ENCODE measurements at places on chromosomes 7 and 10.
A peak's percentile ranks its signal among the peaks of the same experiment; 100 is the strongest.

GRCh38 chr7:131826960-131827359, 270.5 kb upstream of the PODXL start:
- DNase-seq = no peak

DNA sequence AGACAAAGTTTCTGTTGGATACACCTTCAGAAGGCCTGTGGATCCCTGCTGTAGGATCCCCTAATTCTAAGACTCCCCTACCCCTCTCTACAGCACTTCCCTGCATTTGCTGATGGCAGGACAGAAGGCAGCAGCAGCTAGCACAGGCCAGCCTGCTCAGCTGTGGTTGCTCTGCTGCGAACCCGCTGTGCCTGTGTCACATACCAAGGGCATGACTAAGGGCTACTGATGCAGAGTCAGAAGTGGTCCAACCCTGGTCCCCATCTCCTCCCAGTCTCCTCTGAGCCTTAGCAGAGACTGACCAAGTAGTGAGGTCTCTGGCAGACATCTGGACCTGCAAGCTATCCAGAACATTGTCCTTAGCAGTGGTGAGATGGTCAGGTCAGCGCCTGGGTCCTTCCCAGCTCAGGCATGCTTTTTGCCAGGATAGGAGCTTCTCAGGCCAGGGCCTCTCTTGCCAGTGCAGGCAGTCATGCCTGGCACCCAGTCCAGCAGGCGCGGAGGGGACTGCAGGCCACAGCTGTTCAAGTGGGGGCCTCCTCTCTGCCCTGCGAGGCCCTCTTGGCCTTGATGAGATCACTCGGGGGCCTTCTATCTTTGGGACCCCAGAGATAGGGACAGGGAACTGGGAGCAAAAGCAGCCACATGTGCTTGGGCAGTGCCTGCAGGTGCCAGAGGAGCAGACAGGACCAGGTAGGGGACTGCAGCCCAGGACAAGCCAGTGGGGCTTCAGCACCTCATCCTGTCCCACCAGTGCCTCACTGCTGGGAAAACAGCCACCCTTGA, 146.4 kb downstream of the ZNF248 start:
- no peak for DNase-seq

- no peak for DNase-seq
Observed at GRCh38 chr10:8405596-8405995, 351.1 kb downstream of the GATA3 start.

- DNase-seq = no peak
Observed at GRCh38 chr10:21364196-21365114, 161.0 kb downstream of the SKIDA1 start.

DNA sequence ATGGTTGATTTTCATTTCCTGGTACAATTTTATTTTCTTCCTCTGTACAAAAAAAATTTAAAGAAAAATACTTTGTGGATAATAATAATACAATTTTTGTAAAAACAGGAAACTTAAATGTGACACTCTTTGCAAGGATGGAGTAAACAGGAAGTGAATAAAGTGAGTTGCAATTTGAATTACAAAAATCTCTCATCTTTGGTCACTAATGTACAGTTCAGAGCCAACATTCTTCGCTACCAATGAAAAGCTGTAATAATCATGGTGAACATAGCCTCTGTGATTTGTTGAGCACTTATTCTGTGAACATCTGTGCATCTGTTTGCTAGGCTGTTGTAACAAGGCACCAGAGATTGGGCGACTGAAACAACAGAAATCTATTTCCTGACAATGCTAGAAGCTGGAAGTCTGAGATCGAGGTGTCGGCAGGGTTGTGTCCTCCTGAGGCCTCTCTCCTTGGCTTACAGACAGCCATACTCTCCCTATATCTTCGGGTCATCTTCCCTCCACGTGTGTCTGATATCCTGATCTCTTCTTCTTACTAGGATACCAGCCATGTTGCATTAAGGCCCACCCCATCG, 295.3 kb upstream of the KLF6 start:
- DNase-seq = no peak

DNA sequence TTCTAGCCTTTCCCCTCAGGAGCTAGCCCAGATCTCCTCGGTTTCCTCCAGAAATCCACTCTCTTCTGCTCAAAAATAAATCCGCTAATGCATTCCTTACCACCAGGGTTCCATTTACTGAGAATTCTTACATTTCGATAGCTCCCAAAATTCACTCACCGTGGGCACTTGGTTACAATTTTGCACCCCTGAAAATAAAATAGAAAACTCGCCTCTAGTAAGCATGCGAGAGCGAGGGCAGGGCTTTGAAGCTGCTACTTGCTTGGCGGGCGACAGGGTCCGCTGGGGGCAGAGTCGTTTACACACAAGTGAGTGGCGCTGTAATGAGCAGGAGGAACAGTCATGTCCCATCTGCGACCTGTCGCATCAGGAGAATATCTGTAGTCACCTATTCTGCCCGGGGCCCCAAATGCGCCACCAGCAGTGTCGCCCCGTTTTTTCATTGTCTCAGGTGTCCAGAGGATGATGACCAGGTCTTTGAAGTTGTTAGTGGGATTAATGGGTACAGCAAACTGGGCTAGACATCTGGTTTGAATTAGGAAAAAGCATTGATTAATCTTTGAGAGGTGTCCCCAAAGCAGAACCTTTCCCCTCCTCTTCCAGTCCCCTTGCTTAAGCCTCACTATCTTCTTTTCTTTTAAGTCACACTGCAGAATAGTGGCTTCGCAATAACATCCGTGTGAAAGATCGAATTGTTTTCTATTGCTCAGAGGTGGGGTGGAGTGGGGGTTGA, 1.2 kb upstream of the MEOX2 start:
- DNase-seq = no peak

- DNase-seq = no peak
Observed at GRCh38 chr10:15225511-15225910, 57.0 kb upstream of the NMT2 start.

DNA sequence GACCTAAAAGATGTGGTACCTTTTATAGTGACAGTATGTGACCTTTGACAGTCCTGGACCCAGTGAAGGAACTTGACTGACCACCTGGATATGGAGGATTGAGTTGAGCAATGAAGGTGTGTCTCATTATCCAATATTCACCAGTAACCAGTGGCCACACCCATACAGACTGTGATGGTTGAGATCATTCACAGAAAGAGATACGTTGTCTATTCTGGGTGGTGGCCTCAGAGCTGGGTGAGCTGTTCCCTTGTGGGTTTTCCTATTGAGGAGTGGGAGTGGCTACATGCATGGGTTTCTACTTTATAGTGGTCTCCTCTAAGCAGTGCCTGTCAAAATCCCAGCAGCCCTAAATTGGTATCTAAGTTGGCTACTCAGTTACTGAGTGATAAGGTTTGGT, 507.4 kb downstream of the SORCS3 start:
- DNase-seq = no peak

DNA sequence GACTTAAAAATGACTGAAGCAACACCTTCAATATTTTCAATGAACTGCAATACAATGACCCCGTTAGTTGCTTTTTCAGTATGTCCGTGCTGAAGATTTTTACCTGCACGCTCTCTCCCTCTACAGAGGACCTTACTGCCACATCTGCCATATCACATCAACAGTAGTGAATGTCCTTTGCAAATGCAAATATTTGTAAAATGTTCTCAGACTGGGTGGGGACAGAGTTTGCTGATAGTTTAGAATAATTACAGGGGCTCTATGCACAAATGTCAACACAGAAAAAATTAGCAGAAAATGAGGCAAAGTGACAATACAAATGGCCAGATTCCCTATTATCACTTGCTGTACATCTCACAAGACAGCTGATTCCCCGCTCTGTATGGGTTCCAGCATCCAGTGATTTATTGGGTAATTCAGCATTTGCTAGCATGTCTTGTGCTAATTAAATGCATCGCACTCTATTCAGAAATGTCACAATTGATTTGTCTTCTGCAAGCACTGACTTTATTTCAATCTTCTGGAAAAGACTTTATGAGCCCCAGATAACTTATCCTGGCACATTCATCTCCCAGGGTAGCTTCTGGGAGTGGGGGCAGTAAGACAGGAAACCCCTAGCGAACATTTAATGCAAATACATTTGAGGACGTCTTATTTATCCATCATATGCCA, 69.1 kb upstream of the PTER start:
- DNase-seq = no peak

- DNase-seq = no peak
Observed at GRCh38 chr10:121644501-121644900, 46.3 kb upstream of the FGFR2 start.

GRCh38 chr7:106075937-106076336, 36.2 kb downstream of the SYPL1 start:
- DNase-seq = no peak

DNA sequence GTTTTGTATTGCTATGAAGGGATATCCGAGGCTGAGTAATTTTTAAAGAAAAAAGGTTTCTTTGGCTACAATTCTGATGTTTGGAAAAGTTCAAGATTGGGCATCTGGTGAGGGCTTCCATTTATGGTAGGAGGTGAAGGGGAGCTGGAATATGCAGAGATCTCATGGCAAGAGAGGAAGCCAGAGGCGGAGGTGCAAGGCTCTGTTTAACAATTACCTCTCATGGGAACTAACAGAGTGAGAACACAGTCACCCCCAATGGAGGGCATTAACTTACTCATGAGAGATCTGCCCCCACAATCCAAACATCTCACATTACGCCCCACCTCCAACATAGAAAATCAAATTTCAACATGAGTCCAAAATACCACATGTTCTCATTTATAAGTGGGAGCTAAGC, 62.0 kb downstream of the AKR1D1 start:
- DNase-seq = no peak

DNA sequence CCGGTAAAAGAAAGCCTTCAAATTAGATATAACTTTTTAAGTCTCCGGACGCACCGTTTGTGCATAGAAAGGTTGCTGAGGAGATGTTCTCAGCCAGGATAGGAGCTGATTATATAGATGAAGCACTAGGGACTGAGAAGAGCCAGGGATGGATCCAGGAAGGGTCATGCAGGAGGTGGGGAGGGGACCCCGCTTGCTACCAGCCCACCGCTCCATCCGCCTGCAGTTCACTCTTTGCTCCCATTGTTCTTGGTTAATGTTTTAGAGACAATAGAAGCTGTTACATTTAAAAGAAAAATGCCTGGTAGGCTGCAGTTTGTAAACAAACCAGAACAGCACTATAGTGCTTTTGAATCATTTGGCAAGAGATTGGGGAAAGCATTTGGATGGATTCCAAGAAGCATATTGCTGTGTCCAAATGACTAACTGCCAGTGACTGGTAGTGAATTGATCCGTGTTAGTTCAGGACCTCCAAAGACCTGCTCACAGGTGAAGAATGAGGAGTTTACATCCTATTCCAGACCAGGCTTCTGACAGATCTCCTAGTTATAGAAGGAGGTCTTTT, 175.9 kb upstream of the TAC1 start:
- no peak for DNase-seq

GRCh38 chr10:11018432-11018841, 765 bp downstream of the CELF2 start:
- DNase-seq = no peak

DNA sequence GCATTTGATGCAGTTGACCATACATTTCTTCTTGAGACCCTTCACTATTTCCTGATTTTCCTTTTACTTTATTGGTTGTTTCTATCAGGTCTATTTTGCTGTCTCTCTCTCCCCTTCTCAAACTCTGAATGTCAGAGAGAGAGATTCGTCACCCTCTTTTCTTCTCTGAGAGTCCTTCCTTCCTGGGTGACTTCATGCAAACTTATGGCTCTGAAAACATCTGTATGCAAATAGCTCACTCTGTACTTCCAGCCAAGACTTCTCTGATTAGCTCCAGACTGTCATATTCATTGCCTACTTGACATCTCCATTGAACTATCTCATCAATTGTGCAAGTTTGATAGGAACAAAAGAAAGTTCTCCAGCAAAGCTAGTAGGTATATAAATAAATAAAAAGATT, 191.7 kb upstream of the KLF6 start:
- DNase-seq = no peak

DNA sequence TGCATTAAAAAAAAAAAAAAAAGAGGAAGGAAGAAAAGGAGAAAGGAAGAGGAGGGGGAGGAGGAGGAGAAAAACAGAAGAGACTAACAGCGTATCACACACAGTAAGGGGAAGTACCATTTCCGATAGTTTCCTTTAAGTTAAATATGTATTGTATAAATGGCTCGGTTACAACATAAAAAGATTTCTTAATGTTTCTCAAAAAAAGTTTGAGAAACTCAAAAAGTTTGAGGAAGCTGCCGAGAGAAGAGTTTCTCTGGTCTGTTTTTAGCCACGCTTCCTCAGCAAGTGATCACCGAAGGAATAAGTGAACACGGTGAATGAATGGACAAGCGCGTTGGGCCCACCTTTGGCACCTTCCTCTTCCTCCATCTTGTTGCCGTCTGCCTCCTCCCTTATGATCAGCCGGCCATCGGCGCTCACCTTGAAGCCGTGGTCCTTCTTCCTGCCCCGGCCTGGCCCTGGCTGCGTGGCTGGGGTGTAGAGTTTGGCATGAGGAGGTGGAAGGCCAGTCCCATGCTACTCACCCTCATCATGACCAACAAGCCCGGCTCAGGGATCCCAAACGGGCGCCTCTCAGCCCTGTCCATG, 31.3 kb upstream of the FRAT2 start:
- DNase-seq = no peak

DNA sequence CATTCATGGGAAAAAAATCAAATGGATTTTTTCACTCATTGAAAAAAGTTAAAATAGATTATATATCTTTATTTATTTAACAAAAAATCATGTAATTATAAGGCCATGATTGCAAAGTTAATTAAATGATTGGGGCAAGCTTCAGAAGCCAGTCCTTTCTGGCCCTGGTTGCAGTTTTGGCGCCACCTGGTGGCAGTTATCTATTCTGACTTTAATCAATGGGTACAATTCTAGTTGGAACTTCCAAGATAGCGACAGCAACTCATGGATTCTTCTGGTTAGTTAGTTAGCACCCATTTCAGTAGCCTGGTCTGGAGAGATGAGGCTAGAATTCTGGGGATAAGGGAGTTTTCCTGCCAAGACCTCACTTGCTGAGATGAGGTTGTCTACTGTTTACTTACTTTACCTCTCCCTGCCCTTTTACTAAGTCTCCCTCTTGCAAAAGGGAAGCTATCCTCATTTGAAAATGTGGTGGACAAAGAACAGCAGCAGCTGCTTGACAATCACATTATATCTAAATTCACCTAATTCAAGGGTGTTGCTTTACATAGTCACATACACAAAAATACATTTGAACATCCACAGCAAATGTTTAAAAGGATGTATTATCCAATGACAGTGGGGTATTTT, 42.3 kb downstream of the NOC3L start:
- peak; percentile 12 for DNase-seq

Data from stimulated activated CD8-positive, alpha-beta memory T cell treated with anti-CD3 and anti-CD28 coated beads, Interleukin-15, amount 100 ng/mL, for 4 hours (primary cell).